ENCODE measurements at places on chromosomes 6 and 20.
A peak's percentile ranks its signal among the peaks of the same experiment; 100 is the strongest.

DNA sequence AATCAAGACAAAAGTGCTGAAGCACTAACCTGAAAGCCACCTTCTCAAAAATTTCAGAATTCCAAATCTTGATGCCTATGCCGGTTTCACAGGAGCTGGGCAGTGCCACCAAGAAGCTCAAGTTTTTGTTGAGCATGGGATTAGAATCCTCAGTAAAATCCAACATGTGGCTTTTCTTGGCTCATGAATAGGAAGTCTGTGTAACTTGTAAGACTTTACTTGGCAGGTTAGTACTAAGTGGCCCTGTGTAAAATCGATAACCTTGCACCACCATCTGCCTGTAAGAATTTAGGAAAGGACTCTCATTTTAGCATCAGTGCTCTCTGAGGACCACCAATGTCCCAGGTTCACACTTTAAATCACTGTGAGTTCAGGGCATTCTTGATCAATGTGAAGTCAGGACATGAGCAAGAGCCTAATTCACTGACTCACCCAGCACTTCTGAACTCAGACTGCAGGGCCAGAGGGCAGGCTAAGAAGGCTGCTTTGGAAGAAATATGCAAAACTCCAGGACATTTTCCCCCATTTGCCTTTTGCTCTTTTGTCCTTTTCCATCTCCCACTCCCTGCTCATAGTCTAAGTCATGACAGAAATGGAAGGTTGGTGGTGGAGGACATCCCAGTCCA, 113.2 kb downstream of the EDN1 start:
- no peak for DNase-seq

- DNase-seq, result peak; percentile 33
Observed at GRCh38 chr6:40586369-40587201, 579 bp downstream of the LRFN2 start.

DNA sequence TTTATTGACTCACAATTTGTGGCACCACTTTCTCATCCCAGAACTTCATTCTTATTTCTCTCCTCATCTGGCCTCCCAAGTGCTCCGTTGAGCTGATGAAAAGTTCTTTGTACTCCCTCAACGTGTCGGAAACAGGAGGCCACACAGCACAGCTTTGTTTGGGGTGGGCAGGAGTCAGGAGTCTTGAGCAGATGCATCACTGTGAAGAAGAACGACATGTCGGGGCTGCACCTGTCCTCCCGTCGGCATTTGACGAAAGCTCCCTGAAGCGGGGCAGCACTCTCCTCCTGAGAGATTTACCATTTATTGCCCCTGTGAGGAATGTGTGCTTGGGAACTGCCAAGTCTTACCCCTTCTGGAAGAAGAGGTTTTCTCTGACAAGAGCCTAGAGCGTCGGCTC, 28.1 kb downstream of the TAF8 start:
- DNase-seq, result no peak

GRCh38 chr6:144264270-144265060, 20.7 kb upstream of the UTRN start:
- no peak for DNase-seq

DNA sequence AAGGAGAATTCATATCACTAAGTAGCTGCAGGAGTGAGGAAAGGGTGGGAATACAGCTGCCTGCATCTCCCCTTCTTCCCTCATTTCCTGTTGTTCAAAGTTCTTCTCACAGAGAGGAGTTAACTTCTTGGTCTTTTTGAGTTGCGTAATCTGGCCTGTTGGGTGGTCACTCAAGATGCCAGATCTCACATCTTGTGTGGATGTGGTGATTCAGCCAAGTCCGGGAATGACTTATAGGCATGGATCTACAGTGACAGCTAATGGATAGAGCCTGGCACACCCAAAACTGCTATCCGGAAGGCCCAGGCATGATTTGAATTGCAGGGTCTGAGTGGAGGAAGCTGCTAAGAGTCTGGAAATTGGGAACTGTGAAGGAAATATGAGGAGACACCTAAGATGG, 100.2 kb upstream of the SLC35B3 start:
- DNase-seq, result no peak

DNA sequence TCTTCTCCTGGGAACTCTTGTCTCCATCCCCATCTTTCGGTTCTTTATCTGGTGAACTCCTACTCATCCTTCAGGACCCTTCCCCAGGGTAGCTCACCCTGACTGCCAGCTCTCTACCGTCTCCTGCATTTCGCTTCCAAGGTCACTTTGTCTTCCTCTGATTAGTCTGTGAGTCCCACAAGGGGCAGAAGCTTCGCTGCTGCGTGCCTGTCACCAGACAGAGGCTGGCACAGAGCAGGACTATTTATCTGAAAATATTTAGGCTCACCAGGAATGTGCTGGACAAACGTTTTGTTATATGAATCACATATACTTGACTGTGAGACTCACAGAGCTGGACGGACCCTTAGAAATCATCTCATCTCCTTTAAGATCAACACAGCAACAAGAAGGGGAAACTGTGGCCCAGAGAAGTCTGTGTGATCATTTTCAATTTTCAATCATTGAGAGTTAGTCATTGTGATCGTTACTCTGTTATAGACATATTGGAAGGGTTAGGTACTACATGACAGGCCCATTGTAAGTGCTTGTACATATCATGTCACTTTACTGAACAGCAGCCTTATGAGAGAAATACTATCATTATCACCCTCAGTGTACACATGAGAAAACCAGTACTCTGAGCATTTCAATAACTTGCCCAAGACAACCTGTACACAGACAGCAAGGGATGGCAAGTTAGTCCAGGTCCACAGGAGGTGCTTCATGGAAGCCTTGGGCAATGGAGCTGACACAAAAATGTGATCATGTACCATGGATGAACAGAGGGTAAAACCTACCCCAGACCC, 51.4 kb downstream of the JPH2 start:
- DNase-seq, result no peak

GRCh38 chr20:37011147-37011546, 59.6 kb upstream of the SAMHD1 start:
- no peak for DNase-seq

DNA sequence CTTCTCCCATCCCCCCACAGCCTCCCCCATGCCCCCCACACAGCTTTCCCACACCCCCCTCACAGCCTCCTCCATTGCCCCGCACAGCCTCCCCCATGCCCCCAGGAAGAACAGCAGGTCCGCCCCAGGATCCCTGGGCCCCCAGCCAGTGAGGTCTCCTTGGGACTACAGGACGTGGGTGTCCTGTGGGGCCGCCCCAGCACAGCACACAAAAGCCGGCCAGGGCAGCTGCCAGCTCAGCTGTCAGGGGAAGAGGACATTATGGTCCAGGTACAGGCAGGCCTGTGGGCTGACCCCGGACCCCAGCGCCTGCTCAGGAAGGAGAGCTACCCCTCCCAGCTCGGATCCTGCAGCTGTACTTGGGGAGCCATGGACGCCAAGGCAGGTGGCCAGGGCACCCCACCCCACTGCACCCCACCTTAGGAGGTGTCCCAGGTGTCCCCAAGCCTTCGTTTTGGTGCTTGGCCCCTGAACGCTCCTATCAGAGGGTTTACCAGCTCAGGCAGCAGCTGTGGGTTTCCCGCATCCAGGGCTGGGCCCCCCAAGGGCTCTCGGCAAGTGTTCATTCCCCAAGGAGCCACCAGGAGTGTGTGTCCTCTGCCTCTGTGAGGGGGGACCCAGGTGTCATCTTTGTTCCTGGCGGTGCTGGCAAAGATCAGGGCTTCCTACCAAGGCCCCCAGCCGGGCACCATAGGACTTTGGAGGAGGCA, 42.3 kb upstream of the GATA5 start:
- no peak for DNase-seq

- no peak for DNase-seq
Observed at GRCh38 chr6:29107758-29108157, at the start of gene OR2J3. Gene OR2J3 (plus strand): TSS chr6:29108058. CDS start chr6:29111891, 3,833 bp downstream.

GRCh38 chr6:110876170-110876773, 1.7 kb downstream of the AMD1 start:
- DNase-seq, result peak; percentile 76

GRCh38 chr6:169792306-169793015, 41.0 kb downstream of the ERMARD start:
- no peak for DNase-seq

DNA sequence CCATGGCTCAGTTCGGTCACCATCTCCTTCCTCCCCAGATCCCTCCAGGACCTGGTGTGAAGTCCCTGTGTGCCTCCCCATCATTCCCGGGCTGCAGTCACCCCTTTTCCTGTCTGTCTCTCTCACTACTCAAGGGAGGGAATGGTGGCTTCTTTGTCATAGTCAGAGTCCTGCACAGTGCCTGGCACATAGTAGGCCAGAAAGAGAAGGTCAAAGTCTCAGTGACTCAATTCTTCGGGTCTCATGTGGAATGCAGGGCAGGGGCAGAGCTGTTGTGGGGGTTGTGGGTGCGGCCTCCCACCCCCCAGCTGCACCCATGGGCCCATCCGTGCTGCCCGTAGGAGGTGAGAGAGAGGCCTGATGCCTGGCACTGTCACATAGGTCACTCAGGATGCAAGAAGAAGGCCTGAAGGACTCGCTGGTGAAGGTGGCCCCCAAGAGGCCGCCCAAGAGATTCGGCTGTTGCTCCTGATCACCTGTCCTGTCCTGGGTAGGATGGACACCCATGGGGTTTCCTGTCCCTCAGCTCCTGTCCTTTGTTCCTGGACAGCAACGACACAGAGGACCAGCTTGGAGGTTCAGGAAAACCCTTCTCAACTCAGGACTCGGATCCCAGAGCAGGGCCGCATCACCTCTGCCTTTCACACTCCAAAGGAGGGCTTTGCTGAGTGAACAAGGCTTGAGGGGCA, 34.1 kb downstream of the RAB44 start:
- DNase-seq, result peak; percentile 16

GRCh38 chr20:53223626-53224172, 251.5 kb downstream of the TSHZ2 start:
- no peak for DNase-seq

- no peak for DNase-seq
Observed at GRCh38 chr6:144335311-144335861, 50.3 kb downstream of the UTRN start.

GRCh38 chr20:50903353-50904051, 27.7 kb downstream of the ADNP start:
- no peak for DNase-seq

DNA sequence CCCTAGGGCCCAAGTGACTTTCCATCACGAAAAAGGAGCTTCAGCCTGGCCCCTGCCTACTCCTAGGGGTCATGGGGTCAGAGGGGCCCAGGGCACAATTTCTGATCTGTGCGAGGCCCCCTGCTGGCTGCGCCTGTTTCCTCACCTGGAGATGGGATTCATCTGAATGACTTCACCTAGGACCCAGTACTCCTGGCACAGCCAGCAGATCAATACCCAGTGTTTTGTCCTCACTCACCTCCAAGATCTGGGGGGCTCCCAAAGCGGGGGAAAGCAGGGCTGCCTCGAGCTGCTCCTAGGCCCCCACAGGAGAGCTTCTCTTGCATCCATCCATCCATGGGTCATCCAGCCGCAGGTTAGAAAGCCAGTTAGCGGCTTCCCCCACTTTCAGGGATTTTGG, 33.8 kb downstream of the CD40 start:
- DNase-seq, result peak; percentile 40

- DNase-seq, result no peak
Observed at GRCh38 chr6:23200946-23201345, 631.6 kb downstream of the HDGFL1 start.

DNA sequence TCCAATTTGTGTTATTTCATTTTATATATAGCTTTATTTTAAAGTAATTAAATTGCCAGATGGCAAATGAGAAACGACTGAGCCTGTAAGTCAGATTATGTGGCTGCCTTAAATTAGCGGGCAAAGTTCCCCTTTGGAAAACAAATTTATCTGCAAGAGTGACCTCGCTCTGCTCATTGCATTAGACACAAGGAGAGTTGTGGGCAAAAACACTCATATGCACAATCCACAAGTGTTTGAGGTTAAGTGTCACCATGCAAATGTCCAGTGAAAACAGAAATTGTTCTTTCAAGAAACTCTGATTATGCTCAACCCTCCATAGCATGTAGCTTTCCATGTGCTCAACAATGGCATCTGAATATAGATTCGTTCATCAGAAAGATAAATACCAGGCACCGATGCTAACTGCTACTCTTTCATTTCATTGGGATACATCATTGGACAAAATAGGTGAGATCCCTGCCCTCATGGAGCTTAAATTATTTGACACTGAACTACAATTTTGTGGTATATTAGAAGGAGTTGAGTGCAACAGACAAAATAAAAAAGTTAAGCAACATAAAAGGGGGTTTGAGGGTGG, 1.7 kb upstream of the NHSL1 start:
- DNase-seq, result no peak

DNA sequence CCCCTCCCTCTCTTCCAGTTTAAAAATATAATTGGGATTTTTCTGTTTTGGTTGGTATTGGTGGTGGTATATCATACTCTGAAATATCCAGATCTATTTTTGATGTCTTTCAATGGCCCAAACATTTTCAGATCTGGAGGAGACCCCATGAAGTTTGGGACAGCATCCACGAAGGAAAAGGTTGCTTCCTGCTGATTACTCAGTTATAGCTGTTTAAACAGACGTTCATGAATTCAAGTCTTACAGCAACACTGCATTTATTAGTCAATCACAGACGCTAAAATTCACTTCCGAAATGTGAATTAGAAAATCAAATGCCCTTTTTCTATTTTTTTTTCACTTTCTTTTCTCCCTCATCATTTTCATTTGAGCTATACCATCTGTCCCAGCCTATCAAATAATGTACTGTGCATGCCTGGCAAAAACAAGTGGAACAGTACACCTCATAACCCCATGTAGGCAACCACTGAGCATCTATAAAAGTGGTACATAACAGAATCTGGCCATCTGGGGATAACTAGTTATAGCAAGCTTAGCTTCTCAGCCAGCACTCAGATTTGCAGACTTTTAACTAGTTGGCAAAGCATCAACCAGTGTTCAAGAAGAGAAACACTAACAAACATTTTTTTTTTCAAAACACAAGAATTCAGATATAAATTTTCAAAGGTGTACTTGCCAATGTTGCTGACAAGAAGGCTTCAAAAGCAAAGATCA, 124.5 kb downstream of the HIVEP2 start:
- DNase-seq, result no peak

DNA sequence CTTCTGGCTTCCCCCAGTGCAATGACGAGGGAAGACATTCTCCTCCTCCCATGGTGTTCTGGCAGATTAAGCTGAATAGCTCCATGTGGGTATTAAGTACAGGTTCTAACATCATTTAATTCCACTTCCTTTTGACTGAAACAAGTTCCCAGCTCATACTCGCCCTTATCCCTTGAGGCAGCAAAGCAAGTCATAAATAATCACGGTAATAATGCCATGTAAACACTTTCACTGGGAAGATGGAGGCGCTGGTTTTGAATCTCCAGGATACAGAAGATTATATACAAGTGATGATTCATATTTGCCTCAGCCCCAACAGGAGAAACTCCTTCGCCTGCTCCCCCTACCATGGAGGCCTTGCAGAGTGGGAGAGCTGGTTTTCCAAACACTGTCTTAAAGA, 141.3 kb downstream of the PXDC1 start:
- no peak for DNase-seq

DNA sequence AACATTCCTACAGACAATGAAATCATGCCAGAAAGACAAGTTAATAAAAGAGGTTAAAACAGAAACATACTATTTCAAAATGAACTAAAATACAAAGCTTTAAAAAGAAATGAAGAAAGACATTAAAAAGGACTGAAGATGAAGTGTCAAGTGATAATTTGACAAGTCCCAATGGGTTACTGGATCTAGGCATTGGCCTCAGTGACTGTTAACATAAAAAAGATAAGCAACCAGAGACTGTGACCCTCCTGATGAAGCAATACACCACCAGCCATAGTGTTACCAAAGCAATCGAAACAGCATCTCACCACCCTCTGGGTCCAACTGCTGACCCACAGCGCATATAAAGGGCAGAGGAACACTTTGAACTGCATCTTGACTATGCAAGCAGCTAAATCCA, 130.3 kb downstream of the FIG4 start:
- DNase-seq, result no peak
